PC-3 (cell line): ENCODE measurements at places on chromosomes 13 and 19.
A peak's percentile ranks its signal among the peaks of the same experiment; 100 is the strongest.

DNA sequence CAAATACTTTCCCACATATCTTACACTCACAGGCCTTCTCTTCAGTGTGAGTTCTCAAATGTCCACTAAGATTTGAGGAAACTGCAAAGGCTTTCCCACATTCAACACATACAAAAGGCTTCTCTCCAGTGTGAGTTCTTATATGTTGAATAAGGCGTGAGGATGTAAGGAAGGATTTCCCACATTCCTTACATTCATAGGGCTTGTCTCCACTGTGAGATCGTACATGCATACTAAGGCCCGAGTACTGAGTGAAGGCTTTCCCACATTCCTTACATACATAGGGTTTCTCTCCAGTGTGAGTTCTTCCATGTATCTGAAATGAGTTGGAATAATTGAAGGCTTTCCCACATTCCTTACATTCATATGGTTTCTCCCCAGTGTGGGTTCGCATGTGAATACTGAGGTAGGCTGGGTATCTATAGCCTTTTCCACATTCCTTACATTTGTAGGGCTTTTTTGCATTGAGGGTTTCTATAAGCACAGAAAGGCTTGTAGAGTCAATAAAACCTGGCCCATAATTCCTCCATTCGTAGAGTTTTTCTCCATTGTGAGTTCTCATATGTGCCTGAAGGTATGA lies 9.6 kb downstream of the ZNF426 start:
- peak overlapping the region; percentile 8; the same call in 1 of the 2 replicates for H3K4me3 ChIP-seq
- H3K4me1 ChIP-seq: peaks cover 5% of the 10 kb centered on the region; the same call in 1 of the 2 replicates
- no peaks in the 10 kb centered on the region for H3K27me3 ChIP-seq
- no peak overlapping the region for H3K27ac ChIP-seq
- peaks cover 89% of the 10 kb centered on the region for H3K36me3 ChIP-seq

DNA sequence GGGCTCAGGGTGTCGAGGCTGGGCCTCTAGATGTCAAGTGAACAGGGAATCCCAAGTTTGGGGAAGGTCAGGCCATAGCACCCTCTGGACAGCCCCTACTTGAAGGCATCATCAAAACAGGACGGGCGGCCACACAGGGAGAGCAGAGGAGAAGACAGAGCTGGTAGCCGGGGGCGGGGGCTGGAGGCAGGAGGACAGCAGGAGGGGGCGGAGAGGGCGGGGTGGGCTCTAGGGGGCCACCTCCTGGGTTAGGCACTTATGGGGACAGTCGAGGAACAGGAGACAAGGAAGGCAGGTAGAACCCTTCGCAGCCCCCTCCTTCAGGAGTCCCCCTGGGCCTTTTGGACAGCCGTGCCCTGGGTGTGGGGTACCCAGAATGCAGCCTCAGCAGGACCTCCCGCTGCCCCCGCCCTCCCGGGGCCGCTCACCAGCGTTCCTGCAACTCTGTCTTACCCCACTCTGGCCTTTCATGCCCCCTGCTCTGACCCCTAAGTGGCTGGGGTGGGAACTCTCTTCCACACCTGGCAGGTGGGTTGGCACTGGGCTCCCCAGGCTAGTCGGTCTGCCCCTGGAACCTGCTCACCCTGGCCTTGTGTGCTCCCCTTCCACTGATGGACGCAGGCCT lies 5.8 kb downstream of the SSBP4 start:
- no peak for DNase-seq
- peaks cover 12% of the 10 kb centered on the region for H3K4me1 ChIP-seq
- H3K36me3 ChIP-seq: no peaks in the 10 kb centered on the region
- H3K27ac ChIP-seq: no peak overlapping the region
- no peaks in the 10 kb centered on the region for H3K27me3 ChIP-seq

- H3K4me3 ChIP-seq: no peak overlapping the region
- peaks cover 7% of the 10 kb centered on the region for H3K36me3 ChIP-seq
- no peaks in the 10 kb centered on the region for H3K27me3 ChIP-seq
- H3K4me1 ChIP-seq: peaks cover 64% of the 10 kb centered on the region
- no peak overlapping the region for H3K27ac ChIP-seq
Observed at GRCh38 chr19:15300533-15301197, 31.7 kb downstream of the BRD4 start.

- no peaks in the 10 kb centered on the region; the same call in 1 of the 2 replicates for H3K4me1 ChIP-seq
- H3K27ac ChIP-seq: no peak overlapping the region
- H3K4me3 ChIP-seq: peak overlapping the region; percentile 67
- no peaks in the 10 kb centered on the region for H3K36me3 ChIP-seq
- DNase-seq: no peak
Observed at GRCh38 chr13:52599848-52600603, 42.2 kb upstream of the HNRNPA1L2 start.

GRCh38 chr13:96768524-96768923 lies 225.8 kb downstream of the OXGR1 start:
- no peak for DNase-seq
- no peak overlapping the region for H3K4me3 ChIP-seq
- H3K27ac ChIP-seq: no peak overlapping the region

- H3K36me3 ChIP-seq: no peaks in the 10 kb centered on the region
- no peak overlapping the region for H3K4me3 ChIP-seq
- no peak overlapping the region for H3K27ac ChIP-seq
- peak; percentile 7 for DNase-seq
- no peaks in the 10 kb centered on the region for H3K27me3 ChIP-seq
Observed at GRCh38 chr19:46678110-46678732, 17.2 kb upstream of the DACT3 start.

GRCh38 chr19:30924670-30925069 lies 424.6 kb downstream of the TSHZ3 start:
- no peak overlapping the region for H3K27ac ChIP-seq
- no peaks in the 10 kb centered on the region for H3K36me3 ChIP-seq
- DNase-seq: no peak
- no peaks in the 10 kb centered on the region for H3K4me1 ChIP-seq

GRCh38 chr19:34135054-34135800 lies 37.1 kb upstream of the LSM14A start:
- no peaks in the 10 kb centered on the region for H3K27me3 ChIP-seq
- 0 out of 2 replicates have a peak, but pooled peaks cover 6% of the 10 kb centered on the region for H3K4me1 ChIP-seq
- DNase-seq: no peak
- peak overlapping the region; percentile 74; the same call in 1 of the 2 replicates for H3K27ac ChIP-seq

GRCh38 chr19:10428996-10429381 lies 8.7 kb downstream of the PDE4A start:
- H3K4me1 ChIP-seq: peaks cover 34% of the 10 kb centered on the region
- H3K27ac ChIP-seq: no peak overlapping the region
- no peaks in the 10 kb centered on the region for H3K36me3 ChIP-seq
- no peak for DNase-seq
- H3K27me3 ChIP-seq: peaks cover 21% of the 10 kb centered on the region

- no peaks in the 10 kb centered on the region for H3K27me3 ChIP-seq
- H3K36me3 ChIP-seq: no peaks in the 10 kb centered on the region
- H3K4me3 ChIP-seq: peak overlapping the region; percentile 73
- no peak for DNase-seq
Observed at GRCh38 chr13:79407349-79407979, 1.4 kb upstream of the RBM26 start.

DNA sequence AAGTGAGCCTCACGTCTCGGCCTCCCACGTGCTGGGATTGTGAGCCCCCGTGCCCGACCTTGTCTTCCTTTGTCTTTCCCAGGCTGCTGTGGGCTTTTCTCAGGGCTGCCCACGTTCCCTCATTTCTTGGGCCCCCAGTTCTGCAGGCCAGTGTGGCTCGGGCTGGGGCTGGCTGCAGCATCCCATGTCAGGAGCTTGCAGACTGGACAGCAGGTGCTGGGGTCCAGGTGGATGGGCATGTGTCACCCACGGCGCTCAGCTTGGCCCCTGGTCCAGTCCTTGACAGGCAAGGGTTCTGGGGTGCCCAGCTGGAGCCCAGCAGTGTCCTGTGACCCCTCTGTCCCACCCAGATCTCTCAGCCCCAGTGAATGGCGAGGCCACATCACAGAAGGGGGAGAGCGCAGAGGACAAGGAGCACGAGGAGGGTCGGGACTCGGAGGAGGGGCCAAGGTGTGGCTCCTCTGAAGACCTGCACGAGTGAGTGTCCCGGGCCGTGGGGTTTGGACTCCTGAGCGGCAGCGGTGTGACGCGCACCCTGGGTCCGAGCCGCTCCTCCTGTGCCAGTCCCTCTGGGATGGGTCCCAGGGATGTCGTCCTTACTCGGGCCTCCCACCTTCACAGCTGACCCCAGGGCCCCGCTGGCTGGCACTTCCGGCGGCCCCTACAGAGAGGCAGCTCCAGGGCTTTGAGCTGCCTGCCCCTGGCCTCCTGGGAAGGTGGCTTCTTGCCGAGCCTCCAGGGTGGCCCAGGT lies 17.3 kb downstream of the PLIN4 start:
- no peak overlapping the region for H3K4me3 ChIP-seq
- no peak for DNase-seq
- peaks cover 5% of the 10 kb centered on the region; the same call in 1 of the 2 replicates for H3K36me3 ChIP-seq
- H3K27ac ChIP-seq: no peak overlapping the region

GRCh38 chr13:58729361-58729760 lies 1097.8 kb downstream of the PCDH17 start:
- no peaks in the 10 kb centered on the region for H3K4me1 ChIP-seq
- H3K4me3 ChIP-seq: no peak overlapping the region
- H3K27ac ChIP-seq: no peak overlapping the region
- H3K36me3 ChIP-seq: no peaks in the 10 kb centered on the region

DNA sequence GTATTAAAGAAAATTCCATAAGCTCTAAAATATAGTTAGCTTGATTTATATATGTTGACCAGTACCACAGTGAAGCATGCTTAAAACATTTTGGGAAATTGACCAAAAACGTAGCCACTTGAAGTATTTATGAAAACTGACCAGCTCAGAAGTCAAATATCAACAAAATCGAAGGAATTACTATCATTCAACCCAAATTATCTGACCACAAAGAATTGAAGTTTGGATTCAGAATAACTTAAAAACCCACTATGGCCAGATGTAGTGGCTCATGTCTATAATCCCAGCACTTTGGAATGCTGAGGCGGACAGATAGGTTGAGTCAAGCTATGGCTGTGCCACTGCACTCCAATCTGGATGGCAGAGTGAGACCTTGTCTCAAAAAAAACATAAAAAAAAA lies 31.9 kb downstream of the GPALPP1 start:
- H3K27me3 ChIP-seq: no peaks in the 10 kb centered on the region
- no peak overlapping the region for H3K4me3 ChIP-seq
- no peaks in the 10 kb centered on the region for H3K4me1 ChIP-seq
- H3K27ac ChIP-seq: no peak overlapping the region
- H3K36me3 ChIP-seq: no peaks in the 10 kb centered on the region

DNA sequence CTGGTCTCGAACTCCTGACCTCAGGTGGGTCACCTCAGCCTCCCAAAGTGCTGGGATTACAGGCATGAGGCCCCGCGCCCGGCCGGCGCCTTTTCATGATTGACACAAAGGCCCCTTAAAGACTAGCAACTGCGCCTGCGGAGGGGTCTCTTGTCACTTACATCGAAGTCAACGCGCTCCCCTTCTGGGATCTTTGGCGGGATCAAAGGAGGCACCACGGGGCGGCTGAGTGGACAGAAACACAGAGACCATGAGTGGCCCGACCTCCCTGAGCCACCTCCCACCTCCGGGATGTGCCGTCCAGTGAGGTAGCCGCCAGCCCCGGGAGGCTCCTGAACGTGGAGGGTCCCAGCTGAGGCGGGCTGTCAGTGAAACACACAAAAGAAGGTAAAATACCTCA lies 7.3 kb downstream of the TNNT1 start:
- no peaks in the 10 kb centered on the region for H3K36me3 ChIP-seq
- DNase-seq: no peak
- no peak overlapping the region for H3K27ac ChIP-seq
- no peaks in the 10 kb centered on the region for H3K27me3 ChIP-seq
- peaks cover 1% of the 10 kb centered on the region; the same call in 1 of the 2 replicates for H3K4me1 ChIP-seq
- no peak overlapping the region for H3K4me3 ChIP-seq

DNA sequence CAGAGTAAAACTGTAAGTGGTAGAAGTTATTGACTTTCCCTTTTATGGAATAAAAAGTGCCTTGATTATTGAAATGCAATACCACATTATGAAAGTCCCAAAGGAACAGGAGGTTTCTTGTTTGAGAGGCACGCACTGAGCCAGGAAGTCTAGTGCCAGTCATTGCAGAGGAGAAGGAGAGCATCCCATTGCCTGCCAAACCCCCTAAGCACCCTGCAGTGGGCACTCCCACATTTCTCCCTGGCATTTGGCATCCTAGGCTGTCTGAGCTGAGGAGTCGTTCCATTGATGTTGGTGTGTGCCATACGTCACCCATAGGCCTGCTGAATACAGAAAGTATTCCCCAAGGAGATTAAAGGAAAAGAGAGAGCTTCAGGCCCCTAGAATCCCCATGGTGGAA lies 85.7 kb upstream of the MBNL2 start:
- no peaks in the 10 kb centered on the region for H3K27me3 ChIP-seq
- no peaks in the 10 kb centered on the region for H3K36me3 ChIP-seq
- no peak overlapping the region for H3K4me3 ChIP-seq
- peaks cover 34% of the 10 kb centered on the region for H3K4me1 ChIP-seq

- DNase-seq: no peak
- peaks cover 8% of the 10 kb centered on the region; the same call in 1 of the 2 replicates for H3K4me1 ChIP-seq
- no peak overlapping the region for H3K27ac ChIP-seq
- H3K27me3 ChIP-seq: peaks cover 9% of the 10 kb centered on the region
- no peaks in the 10 kb centered on the region for H3K36me3 ChIP-seq
Observed at GRCh38 chr19:18221815-18222725, 4.2 kb downstream of the PDE4C start.

DNA sequence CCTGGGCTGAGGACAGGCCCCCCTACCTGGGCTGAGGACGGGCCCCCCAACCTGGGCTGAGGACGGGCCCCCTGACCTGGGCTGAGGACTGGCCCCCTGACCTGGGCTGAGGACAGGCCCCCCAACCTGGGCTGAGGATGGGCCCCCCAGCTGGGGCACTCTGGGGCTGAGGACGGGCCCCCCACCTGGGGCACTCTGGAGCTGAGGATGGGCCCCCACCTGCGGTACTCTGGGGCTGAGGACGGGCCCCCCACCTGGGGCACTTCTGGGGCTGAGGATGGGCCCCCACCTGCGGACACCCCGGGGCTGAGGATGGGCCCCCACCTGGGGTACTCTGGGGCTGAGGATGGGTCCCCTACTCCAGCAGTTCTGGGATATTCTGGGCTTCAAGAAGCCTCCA lies 65.5 kb downstream of the RASA3 start:
- no peaks in the 10 kb centered on the region for H3K36me3 ChIP-seq
- no peak for DNase-seq
- H3K27ac ChIP-seq: peak overlapping the region; percentile 100
- H3K4me3 ChIP-seq: no peak overlapping the region

DNA sequence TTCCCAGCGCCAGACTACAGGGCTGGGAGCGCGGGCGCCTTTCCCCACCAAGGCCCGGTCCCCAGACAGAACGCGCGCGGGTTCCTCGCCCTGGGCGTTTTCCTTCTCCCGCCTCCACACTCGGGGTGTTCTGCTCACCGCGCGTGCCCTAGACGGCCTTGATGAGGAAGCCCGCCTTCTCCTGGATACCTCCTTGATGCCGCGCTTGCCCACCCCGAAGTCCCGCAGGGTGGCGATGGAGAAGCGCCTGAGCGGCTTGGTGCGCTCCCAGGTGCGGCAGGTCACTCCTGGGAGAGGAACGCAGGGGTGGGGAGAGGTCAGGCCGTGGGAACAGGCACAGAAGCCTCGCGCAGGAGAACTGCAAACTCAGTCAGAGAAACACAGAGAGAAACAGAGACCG lies 34.8 kb downstream of the CYP2B6 start:
- DNase-seq: no peak
- H3K27me3 ChIP-seq: peaks cover 13% of the 10 kb centered on the region; the same call in 1 of the 2 replicates
- no peak overlapping the region for H3K4me3 ChIP-seq
- no peak overlapping the region for H3K27ac ChIP-seq
